Left lung (tissue), 14 donors: ENCODE measurements at places on chromosomes 6 and 20.

DNA sequence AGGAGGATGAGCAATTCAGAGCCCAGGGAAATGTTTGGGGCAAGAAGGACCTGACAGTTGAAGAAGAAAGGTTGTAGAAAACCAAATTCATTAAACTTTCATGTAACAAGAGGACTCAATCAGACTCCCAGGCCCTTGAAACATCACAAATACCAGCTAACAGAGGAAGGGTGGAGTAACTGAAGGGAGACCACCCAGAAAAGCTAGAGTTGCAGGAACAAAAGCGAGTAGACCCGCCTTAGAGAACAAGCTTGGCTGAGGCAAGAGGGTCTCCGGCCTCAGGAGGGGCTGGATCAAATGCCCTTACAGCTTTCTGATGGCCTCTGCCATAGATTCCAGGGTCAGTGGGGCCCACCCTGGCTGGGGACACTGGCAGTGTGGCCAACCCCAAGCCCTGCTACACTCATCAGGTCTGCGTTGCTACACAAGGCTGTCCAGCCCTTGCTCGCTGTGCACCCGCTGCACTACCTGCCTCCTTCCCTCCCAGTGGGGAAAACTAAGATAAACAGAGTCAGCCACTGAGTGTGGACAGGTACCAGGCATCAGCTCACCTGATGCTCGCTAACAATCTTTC lies 110.0 kb downstream of the SLC23A2 start:
- DNase-seq, result no peak

DNA sequence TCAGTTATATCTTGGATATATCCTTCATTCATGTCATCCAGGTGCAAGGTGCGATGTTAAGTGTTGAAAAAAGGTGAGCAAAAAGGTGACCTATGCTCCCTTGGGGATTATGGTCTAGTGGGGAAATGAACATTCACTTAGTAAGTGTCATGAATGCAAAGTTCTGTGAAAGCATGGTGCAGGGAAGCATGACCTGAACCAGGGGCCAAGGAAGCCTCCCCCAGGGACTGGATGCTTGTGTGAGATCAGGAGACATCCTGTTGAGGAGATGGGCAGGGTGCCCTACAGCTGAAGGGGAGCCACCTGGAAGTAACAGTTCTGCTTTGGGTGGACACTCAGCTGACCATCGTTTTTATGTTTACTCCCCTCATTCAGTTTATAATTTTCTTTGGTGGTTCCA lies 179.5 kb downstream of the SYNDIG1 start:
- no peak for DNase-seq

DNA sequence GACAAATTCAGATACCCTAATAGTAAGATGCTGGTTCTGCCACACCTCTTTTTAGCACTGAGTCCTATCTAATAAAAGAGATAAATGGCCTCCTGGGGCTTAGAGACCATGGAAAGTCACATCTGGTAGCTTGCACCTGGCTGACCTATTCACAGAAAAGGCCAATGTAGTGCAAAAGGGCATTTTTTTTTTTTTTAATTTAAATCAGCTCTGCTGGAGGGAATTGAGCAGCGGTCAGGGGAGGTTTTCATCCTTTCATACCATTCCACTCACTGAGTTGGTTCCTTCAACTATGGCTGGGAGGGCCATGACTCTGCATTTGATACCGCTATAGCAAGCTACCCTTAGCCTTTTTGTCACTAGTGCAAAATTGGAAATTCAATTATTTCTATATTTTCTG lies 20.1 kb upstream of the HS3ST5 start:
- no peak for DNase-seq

DNA sequence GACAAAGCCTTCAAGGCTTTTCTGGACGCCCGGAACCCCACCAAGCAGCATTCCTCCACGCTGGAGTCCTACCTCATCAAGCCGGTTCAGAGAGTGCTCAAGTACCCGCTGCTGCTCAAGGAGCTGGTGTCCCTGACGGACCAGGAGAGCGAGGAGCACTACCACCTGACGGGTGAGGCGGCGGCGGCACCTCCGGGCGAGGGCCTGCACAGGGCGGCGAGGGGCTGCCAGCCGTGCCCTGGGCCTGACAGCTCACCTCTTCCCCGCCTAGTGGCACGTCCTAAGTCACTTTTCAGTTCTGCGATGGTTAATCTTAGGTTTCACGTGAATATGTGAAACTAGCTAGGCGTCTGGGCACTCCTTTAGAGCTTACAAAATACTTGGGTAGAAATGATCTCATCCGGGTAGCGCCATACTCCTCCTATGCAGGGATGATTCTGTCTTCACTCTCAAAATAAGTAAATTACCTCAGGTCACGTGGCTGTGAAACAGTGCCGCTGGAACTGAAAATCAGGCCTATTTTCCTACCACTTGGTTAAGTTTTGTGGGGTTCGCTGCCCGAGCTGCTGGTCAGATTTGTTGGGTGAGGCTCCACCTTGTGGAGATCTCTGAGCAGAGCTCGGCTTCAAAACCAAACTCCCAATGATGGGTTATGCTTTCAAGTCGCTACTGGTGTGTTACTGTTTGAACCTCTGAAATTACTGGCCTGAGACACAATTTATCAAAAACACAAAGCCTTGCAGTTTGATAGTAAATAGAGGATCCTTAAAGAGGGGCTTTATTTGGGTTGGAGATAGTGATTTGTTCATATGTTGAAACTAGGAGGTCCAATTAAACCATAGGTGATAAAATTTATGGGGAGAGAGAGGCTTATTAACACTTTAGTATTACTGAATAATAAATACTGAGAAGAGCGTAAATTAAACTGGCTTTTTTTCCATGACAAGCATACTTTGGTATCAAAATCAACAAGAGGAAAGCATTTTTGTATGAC lies 15.5 kb upstream of the CLDN20 start:
- peak; percentile 83 for DNase-seq

DNA sequence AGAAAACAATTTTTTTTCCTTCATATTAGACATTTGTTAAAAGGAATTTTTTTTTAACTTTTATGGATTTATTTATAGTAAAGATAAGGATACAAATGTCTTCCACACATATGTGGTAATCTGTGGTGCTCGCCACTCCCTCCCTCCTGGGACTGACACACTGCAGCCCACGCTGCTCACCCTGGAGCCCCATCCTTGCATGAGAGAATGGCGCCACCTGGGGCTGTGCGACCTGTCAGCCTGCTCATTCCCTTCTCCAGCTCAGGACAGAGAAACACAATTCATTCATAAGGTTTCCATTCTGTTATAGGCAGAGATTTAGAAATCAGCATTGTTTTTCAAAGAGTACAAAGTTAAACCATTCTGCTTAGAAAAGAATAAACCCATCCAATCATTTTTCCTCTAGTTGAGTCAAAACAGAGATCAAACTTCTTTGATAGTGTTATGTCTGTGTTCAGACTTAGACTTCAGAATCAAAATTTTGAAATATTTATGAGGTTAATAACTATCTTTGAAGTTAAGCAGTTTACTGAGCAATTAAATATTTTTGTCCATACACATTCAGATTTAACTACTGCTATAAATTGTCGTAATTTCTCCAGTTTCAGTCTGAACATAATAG lies 42.8 kb upstream of the DYNLRB1 start:
- DNase-seq, result peak; percentile 16

DNA sequence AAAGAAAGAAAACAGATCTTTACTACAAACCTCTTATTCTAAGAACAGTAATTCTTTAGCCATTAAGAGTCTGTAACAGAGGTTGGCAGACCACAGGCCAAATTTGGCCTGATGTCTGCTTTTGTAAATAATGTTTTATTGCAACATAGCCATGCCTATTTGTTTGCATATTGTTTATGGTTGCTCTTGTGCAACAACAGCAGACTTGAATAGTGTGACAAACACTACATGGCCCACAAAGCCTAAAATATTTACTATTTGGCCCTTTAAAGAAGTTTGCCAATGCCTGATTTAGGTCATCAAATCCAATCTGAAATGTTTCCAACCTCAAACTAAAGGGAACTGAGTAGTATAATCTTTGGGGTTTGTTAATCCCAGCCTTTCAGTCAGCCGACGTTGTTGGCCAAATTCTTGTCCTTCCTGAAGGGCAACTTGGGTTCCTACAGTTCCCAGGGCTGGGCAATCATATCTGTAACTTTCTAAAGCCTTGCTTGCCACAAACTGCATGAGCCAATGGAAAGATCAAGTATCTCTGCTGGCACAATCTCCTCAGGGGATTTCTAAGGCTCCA lies 33.9 kb upstream of the TBC1D20 start:
- DNase-seq, result peak; percentile 77

DNA sequence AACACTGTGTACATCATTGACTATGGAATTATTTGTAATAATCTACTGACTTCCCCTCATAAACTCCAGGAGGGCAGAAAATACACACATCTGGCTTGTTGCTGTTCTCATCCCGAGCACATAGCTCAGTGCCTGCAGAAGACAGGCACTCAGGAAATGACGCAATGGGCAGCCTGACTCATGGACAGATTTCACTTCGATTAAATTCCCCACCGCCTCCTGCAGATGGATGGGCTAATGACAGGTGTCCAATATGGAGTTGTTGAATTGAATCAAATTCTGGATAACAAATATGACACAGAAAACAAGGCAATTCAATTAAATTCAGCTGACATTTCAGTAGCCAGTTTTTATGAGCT lies 9.1 kb downstream of the ANKRD60 start:
- no peak for DNase-seq
